PC-3 (cell line): ENCODE measurements at places on chromosomes 16 and 17. TPM values are rescaled to one million over a fixed set of nuclear protein-coding genes. Genes with fewer than 3 reads are reported as not detected.

RHBDL3 gene
- total RNA-seq: not detected in 2 replicates

HYDIN gene
- 0.12 and 0.69 TPM in 2 replicates for total RNA-seq

SLFN12L gene
- not detected in 2 replicates for total RNA-seq

GRCh38 chr17:68821860-68822696, 133.1 kb downstream of the ABCA8 start:
- no peaks in the 10 kb centered on the region for H3K27me3 ChIP-seq
- peak overlapping the region; percentile 48 for H3K27ac ChIP-seq
- H3K36me3 ChIP-seq: no peaks in the 10 kb centered on the region
- DNase-seq: peak; percentile 97
- H3K4me3 ChIP-seq: no peak overlapping the region

- no peaks in the 10 kb centered on the region for H3K27me3 ChIP-seq
- peak within 1 kb of the TSS; percentile 84 for H3K4me3 ChIP-seq
- H3K36me3 ChIP-seq: no peaks in the 10 kb centered on the region
- H3K27ac ChIP-seq: no peak within 1 kb of the TSS
- peaks cover 23% of the 10 kb centered on the region for H3K4me1 ChIP-seq
- DNase-seq: peak; percentile 98
These were observed at the start of gene FZD2 for GRCh38 chr17:44556832-44557606. Gene FZD2 (plus strand): TSS chr17:44557484. CDS start chr17:44557689, 205 bp downstream.

GRCh38 chr17:40542558-40543411, 22.5 kb downstream of the CCR7 start:
- H3K36me3 ChIP-seq: no peaks in the 10 kb centered on the region
- no peaks in the 10 kb centered on the region for H3K4me1 ChIP-seq
- DNase-seq: no peak
- H3K27ac ChIP-seq: no peak overlapping the region
- no peak overlapping the region for H3K4me3 ChIP-seq

DNA sequence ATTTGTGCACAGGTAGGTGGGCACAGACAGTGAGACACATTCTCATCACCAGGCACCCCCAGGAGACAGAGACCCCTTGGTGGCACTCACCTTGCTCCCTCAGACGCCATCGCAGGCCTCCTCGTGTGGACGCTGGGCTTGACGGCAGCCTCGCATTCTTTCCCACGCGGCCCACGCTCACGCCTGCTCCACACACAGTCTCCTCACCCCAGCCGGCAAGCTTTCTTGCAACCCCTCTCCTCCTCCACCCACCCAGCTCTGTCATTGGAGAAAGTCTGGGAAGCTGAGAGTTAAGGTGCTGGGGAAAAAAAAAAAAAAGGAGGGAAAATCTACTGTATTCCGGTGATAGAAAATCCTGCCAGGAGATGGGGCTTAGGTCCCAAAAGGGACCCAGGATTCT, 14.8 kb downstream of the SGCA start:
- H3K27ac ChIP-seq: no peak overlapping the region
- H3K4me1 ChIP-seq: peaks cover 18% of the 10 kb centered on the region
- H3K4me3 ChIP-seq: no peak overlapping the region
- H3K36me3 ChIP-seq: no peaks in the 10 kb centered on the region
- no peak for DNase-seq

DNA sequence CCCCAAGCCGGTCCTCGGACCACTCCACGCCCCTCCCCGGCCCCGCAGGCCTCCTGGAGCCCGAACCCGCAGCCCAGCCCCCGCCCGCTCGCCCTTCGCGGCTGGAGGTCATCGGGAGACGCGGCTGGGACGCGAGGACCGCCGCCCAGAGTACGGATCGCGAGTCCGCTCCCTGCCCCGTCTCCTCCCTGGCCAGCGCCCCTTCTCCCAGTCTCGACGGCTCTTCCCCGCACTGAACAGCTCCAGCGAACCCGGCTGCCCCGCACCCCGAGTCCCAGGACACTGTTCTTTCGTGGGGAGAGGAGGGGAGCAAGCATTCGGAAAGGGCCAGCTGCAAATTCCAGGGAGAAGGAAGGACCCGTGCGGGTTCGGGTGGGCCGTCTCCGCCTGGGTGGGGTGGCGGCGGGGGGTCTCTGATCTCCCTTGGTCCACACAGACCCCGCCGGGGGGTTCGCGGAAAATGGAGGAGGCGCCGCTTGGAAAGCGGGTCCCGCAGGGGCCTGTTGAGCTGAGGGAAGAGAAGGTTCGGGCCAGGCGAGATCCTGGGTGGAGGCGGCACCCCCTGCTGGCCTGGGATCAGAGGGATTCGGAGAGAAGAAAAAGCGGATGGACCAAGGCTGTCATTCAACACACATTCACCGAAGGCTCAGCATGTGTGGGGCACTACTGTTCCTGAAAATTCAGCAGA, 632 bp upstream of the RTN4RL1 start:
- peaks cover 1% of the 10 kb centered on the region; the same call in 1 of the 2 replicates for H3K4me1 ChIP-seq
- H3K27me3 ChIP-seq: no peaks in the 10 kb centered on the region
- H3K36me3 ChIP-seq: no peaks in the 10 kb centered on the region
- peak; percentile 76 for DNase-seq
- H3K4me3 ChIP-seq: peak overlapping the region; percentile 76
